ENCODE measurements at places on chromosomes 3 and 15. TPM values are rescaled to one million over a fixed set of nuclear protein-coding genes. Genes with fewer than 3 reads are reported as not detected.

DNA sequence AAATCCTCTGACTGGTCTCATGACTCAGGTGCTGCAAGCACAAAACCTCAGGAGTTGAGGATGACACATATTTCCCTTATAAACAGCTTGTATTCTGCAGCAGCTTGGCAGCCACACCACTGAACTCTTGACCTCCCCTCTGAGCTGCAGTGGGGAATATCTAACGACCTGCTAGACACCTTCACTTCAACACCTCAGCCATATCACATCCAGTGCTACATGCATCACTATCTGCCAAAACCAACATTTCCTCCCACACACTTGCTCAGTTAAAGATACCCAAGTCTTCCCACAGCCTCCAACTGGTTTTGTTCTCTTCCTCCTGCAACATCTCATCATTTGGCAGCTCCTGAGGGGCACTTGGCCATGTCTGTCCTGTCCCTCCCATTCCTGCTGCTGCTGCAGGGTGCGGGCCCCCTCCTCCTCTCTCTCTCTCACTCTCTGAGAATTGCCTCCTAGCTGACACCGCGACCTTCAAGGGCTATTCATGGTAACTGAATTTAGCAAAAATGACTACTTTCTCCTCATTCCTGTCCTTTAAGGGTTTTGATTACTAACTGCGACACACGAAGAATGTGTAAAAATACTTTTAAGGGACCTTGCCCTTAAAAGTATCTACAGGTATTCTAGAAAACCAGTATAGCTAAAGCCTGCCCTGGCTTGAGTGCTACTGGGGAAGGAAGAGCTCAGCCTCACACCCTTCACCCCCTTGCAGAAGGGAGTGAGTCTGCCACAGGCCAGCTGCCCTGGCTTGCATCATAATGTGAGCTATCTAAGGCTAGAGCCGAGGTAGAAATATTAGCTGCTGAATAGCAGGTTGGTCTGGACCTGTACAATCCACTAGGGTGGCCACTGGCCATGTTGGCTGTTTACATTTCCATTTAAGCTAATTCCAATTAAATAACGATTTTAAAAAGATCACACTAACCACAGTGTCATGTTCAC, 5.0 kb upstream of the CCR9 start:
- no peaks in the 10 kb centered on the region for H3K4me1 ChIP-seq
- H3K36me3 ChIP-seq, result no peaks in the 10 kb centered on the region
- H3K4me3 ChIP-seq, result no peak overlapping the region
- H3K27me3 ChIP-seq, result no peaks in the 10 kb centered on the region
- no peak overlapping the region for H3K27ac ChIP-seq
- no peak for DNase-seq

- peak overlapping the region; percentile 58 for H3K27ac ChIP-seq
- H3K4me3 ChIP-seq, result no peak overlapping the region
- peaks cover 24% of the 10 kb centered on the region for H3K4me1 ChIP-seq
- H3K36me3 ChIP-seq, result no peaks in the 10 kb centered on the region
- DNase-seq, result no peak
Measured at GRCh38 chr3:111968319-111969054, 10.3 kb upstream of the ABHD10 start.

DNA sequence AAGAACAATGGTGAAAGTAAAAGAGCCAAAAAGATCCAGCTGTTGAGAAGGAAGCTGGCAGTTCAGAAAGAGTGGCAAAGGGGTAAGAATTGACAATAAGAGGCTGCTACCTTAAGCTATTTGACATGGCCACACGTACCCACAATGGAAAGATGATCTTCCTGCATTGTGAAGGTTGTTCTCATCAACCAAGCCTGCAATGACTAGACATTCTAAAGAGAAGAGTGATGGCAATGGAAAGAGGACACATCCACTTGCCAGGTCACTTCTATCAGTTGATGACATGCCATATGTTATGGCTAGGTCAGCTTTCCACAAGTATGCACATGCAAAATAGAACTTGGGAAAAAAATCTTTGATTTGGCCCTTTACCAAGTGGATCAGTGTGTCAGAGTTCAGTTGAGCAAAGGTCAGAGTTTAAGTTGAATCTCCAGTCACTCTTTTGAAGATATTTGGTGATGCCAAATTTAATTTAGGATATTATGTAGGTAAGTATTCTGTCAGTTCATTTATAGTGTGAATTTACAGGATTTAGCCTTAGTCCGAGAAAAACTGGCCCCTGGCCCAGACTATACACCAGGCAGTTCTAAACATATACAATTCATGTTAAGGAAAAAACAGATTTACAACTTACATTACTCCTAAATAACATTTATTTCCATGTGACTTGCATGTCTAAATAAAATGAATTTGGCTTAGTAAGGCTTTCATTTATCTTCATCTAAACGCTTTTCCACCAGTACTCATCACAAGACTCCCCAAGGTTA, 104.9 kb upstream of the FLNB start:
- H3K27me3 ChIP-seq, result no peaks in the 10 kb centered on the region
- H3K36me3 ChIP-seq, result no peaks in the 10 kb centered on the region
- no peaks in the 10 kb centered on the region for H3K4me1 ChIP-seq
- H3K4me3 ChIP-seq, result no peak overlapping the region
- no peak overlapping the region for H3K27ac ChIP-seq

GRCh38 chr3:18149935-18150334, 275.2 kb downstream of the SATB1 start:
- H3K4me3 ChIP-seq, result no peak overlapping the region
- DNase-seq, result no peak
- no peak overlapping the region for H3K27ac ChIP-seq
- H3K4me1 ChIP-seq, result no peaks in the 10 kb centered on the region
- no peaks in the 10 kb centered on the region for H3K36me3 ChIP-seq
- H3K27me3 ChIP-seq, result no peaks in the 10 kb centered on the region

INKA1 gene
- 5.0 TPM for total RNA-seq

C3orf70 gene
- total RNA-seq, result 2.1 TPM

DNA sequence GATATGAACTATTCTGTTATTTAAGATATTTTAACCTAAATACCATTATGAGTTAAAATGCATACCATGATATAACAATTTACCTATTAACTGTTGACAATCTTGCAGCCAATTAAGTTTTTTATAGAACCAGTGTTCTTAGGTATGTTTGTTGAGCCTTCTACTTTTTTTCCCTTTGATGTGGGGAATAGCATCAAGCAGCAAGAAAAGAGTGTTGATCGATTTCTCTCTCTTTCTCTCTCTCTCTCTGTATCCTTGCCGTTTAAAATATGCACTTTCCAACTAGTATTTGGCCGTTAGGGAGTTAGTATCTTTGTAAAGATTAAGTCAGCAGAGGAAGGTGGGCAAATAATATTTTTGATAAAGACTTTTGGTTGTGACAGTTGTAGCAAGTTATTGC, 5.9 kb downstream of the CHD2 start:
- no peak for DNase-seq
- H3K36me3 ChIP-seq, result no peaks in the 10 kb centered on the region
- peak overlapping the region; percentile 98 for H3K27ac ChIP-seq
- peaks cover 62% of the 10 kb centered on the region for H3K4me1 ChIP-seq
- H3K4me3 ChIP-seq, result no peak overlapping the region
- H3K27me3 ChIP-seq, result no peaks in the 10 kb centered on the region

DNA sequence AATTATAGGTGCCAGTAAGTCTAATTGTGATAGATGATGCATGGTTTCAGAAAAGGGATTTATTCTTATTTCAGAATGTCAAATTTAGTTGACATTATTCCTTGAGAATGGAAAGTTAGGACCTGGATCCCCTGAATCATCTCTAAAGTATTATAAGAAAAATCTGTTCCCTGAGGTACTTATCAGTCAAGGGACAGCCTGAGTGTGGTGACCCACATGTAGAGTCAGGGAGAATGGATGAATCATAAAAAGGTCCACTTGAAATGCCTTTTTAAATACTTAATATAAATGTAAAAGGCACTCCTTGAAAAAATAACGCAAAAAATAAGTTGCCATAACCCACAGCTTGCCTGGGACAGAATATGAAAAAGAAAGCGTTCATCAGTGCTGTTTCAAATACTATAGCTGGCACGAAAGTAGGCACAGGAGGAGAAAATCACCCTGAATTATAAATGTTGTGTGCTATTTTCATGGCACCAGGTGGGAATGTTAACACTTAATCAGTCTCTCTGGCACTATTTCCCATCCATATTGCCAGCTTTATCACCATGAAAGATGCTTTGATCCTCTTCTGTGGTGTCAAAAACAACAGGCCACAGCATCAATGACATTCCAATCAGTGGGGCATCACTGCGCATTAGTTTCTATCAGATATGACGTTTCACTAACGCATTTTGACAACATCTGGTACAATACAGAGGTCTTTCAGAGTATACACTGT, 208.5 kb downstream of the EPHA3 start:
- no peak overlapping the region for H3K27ac ChIP-seq
- H3K4me1 ChIP-seq, result no peaks in the 10 kb centered on the region
- DNase-seq, result no peak
- no peaks in the 10 kb centered on the region for H3K36me3 ChIP-seq

DNA sequence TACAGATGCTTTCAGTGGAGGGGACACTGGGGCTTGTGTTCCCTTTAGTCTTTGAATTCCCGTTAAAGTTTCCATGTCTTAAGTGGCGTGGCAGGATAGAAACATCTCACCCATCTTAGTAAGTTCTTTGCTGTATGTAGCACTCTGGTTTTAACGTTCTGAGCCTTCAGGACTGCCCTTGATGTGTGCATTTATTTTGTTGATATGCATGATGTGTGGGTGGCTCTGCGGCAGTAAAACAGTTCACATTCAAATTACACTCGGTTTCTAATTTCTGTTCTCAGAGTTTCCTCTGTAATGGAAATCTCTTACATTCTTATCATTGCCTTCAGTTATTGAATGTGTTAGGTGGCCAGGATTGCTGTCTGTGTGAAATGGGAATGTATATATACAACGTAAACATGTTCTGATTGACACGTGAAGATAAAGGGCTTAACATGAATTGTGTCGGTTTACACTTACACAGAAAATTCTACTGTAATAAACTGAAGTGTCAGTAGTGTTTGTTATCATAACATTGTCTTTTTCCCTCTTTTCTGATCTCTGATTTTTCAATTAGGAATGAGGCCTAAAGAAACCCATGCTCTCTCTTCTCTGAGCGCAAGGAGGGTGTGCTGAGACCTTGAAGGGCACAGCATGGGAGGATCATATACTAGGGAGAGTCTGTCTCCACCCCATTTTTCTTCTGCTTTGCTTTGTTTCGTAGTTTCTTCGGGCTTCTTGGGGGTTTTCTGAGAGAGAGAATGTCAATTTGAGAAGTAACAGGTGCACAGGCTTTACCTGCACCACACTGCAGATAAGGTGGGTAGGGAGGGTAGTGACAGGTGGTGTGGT, 51.5 kb downstream of the IGF1R start:
- no peak overlapping the region for H3K4me3 ChIP-seq
- H3K27ac ChIP-seq, result no peak overlapping the region
- no peak for DNase-seq
- peaks cover 71% of the 10 kb centered on the region for H3K4me1 ChIP-seq
- no peaks in the 10 kb centered on the region for H3K27me3 ChIP-seq
- H3K36me3 ChIP-seq, result no peaks in the 10 kb centered on the region

AGTR1 gene
- total RNA-seq, result 11.0 TPM

DNA sequence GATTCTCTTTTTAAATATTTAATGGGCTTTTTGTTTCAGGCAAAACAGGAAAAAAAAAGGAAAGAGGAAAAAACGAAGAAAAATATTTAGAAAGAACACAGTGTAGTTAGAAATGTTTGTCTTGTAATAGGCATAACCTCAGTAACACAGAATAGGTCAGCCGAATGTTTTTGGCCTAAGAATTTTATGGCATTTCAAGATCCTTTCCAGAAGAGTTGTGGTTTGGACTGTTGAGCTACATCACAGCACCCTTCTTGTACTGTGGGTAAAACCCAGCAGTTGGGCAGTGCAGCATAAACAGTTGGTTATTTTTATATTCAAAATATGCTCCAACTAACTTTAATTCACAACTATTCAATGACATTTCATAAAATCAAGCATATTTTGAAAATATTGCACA, 474.4 kb upstream of the AGTR1 start:
- H3K36me3 ChIP-seq, result no peaks in the 10 kb centered on the region
- no peaks in the 10 kb centered on the region for H3K4me1 ChIP-seq
- H3K4me3 ChIP-seq, result no peak overlapping the region
- DNase-seq, result no peak
- no peak overlapping the region for H3K27ac ChIP-seq

DNA sequence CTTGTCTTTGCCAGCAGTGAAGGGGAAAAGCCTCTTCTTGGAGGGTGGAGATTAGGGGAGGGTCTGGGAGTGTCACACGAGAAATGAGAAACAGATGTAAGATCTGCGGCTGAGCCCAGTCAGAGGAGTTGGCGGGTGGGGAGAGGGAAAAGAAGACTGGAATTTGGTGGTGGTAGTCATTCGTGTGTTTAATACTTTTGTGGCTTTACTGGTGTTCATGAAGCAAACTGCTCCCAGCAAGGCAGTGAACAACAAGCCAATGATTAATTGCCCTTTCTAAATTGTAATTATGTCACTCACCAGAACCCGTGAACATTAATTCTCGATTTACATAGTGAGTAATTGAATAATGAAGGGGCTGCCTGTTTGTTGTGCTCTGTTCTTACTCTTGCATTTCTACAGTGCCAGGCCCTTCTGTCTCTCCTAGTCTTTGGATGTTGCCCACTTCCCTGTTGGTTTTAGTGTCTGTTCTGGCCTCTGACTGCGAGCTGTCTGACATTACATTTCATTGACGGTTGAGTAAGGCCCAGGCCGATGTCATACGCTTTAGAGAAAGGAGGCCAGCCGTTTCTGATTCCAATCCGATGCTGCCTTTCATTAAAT, 78.0 kb downstream of the CHCHD6 start:
- no peaks in the 10 kb centered on the region for H3K27me3 ChIP-seq
- DNase-seq, result no peak
- no peaks in the 10 kb centered on the region for H3K36me3 ChIP-seq

- DNase-seq, result no peak
- H3K27ac ChIP-seq, result no peak overlapping the region
- no peaks in the 10 kb centered on the region for H3K36me3 ChIP-seq
- no peak overlapping the region for H3K4me3 ChIP-seq
- H3K4me1 ChIP-seq, result no peaks in the 10 kb centered on the region
- peaks cover 9% of the 10 kb centered on the region for H3K27me3 ChIP-seq
Measured at GRCh38 chr3:10708216-10708893, 107.7 kb upstream of the SLC6A11 start.

DNA sequence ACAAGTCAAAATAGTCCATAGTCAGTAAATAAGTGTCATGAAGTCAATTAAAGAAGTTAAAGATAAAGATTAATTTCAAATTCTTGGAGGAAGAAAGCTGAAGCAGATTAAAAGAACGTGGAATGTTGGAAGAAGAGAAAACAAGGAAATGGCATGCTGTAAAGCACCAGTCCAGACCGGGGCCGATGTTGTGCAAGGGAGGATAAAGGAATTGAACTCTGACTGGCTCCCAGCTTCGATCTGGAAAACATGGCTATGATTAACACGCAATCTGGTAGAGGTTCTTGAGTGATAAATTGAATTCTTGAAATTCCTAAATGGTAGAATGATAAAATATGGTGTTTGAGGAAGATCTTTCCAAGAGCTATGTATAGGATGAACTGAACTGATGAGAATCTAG, 194.4 kb downstream of the MEIS2 start:
- no peaks in the 10 kb centered on the region for H3K36me3 ChIP-seq
- H3K4me3 ChIP-seq, result no peak overlapping the region
- no peaks in the 10 kb centered on the region for H3K27me3 ChIP-seq
- H3K4me1 ChIP-seq, result no peaks in the 10 kb centered on the region

LINGO1 gene
- total RNA-seq, result not detected

- peaks cover 3% of the 10 kb centered on the region for H3K4me1 ChIP-seq
- H3K36me3 ChIP-seq, result no peaks in the 10 kb centered on the region
- no peak overlapping the region for H3K27ac ChIP-seq
- H3K4me3 ChIP-seq, result no peak overlapping the region
- DNase-seq, result no peak
- H3K27me3 ChIP-seq, result no peaks in the 10 kb centered on the region
Measured at GRCh38 chr3:31908391-31909097, 72.5 kb downstream of the OSBPL10 start.

C3orf85 gene
- not detected for total RNA-seq

C3orf20 gene
- not detected for total RNA-seq

Measured in thyroid gland (tissue), 4 donors.